ENCODE measurements at places on chromosomes 3 and 15. TPM values are rescaled to one million over a fixed set of nuclear protein-coding genes. Genes with fewer than 3 reads are reported as not detected.

Gene ZBTB38
- 91.2 TPM for polyA plus RNA-seq

Gene DPH3
- 18.5 TPM for polyA plus RNA-seq

Gene GOLGA6D
- polyA plus RNA-seq = 0.21 TPM

DNA sequence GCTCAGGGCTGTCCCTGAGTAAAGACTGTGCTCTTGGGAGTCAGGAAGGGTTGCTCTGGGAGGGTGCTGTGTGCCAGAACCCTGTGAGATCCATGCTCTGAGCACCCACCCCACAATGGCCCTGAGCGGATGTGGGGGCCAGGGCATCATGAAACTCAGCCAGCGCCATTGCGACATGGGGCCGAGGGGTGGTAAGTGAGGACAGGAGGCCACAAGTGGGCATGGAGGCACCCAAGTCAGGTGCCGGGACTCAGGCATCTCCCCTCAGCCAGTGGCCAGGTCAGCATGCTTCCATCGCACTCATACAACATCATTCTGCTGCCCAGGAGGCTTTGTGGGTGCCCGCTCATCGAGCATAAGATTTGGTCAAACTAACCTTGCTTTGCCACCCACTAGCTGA is 19.6 kb downstream of the ATP2B2 start:
- peak; percentile 59 for DNase-seq

DNA sequence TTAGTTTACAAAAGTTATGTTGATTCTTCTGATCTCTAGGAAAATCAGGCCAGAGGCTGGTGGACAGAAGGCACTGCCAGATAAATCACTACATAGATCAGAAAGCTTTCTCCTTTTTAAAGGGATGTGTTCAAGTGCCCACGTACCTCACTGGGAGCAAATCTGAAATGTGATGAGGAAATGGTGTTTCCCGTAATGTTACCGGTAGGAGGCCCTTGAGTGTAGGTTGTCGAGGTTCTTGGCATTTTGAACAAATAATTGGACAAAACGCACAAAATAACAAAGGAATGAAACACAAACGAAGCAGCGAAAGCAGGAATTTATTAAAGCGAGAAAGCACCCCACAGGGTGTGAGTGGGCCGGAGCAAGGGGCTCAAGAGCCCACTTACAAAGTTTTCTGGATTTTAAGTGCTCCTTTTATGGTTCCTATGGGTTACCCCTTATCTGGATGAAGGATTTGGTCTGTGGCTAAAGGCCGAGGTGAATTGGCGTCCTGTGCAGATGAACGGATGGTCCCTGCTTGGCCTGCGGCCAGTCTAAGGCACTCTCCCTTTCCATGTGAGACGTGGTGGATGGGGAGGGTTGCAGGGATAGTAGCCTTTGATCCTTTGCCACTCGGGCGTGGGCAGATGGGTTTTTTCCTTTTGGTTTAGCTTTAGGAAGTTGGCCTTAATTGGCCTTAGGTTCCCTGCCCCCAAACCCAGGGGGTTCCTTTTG is 1.0 kb downstream of the SNX1 start:
- no peak for DNase-seq

GRCh38 chr3:129611446-129611800 is 4.9 kb upstream of the PLXND1 start:
- DNase-seq = peak; percentile 50

- peak; percentile 58 for DNase-seq
Measured at GRCh38 chr3:11717768-11718636, 74.3 kb upstream of the VGLL4 start.

DNA sequence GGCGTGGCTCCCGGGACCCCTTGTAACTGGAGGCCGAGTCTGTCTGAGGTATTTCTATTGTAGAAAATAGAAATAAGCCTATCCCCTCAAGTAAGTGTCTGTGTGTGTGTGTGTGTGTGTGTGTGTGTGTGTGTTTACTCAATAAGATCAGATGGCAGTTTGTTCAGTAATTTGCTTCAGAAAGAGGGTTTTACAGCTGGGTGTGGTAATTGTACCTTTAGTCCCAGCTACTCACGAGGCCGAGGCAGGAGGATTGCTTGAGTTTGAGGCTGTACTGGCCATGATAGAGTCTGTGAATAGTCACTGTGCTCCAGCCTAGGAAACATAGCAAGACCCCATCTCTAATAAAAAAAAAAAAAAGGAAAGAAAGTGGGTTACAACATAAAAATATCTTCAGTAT is 8.7 kb downstream of the SPINT1 start:
- no peak for DNase-seq

DNA sequence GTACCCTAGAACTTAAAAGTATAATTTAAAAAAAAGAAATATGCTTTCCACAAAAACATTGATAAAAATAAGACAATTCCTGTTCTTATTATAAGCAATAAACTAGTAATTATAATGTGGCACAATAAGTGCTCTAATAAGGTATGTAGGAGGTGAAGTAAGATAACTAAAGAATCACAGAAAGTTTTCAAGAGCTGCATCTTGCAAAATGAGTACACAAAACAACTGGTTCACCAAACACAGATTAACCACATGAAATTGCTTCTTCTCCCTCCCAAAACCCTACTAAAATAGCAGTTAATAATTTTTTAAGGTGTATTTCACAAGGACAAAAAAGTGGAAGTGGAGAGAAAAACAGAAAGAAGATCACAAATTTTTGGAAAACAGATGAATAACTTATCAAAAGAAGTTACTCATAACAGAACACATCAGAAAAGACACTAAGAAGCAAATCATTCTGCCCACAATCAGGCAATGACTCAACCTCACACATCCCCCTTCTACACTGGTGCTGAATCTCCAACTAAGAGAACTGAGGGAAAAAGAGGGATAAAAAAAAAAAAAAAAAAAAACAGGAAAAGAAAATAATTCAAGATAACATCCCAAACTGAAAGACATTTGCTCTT is 64.2 kb downstream of the TBC1D5 start:
- DNase-seq = no peak

DNA sequence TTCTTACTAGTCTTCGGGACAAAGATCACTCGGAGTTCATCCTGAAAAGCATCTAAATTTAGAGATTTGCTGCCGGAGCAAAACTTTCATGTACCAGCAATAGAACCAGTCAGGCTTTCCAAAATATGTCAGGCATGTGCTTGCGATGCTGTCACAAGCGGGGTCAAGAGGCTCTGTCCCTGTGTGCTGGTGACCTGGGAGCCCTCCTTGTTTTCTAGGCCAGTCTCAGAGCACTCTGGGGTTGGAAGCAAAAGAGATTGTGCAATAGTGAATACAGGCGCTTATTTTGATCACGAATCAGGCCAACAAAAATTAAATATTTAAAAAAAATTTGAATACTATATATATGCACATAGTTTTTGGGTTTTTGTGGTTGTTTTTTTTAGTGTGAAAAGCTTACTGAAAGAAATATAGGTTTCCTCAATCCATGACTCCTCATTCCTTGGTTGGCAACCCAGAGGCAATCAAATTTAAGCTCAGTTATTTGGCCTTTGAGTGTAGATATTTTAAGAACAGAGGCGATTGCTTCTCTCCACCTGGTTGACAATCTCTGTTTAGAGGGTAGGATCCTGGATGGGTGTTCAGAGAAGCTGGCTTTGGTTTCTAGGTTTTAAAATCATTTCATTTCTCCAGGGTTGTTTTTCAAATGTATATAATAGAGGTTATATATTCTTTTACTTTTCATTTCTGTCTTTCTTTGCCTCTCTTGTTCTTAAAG is 8.4 kb upstream of the KLHL24 start:
- DNase-seq = no peak

GRCh38 chr3:43867436-43868072 is 176.8 kb downstream of the ABHD5 start:
- peak; percentile 12 for DNase-seq

Measured in left lung (tissue), 14 donors.